ENCODE measurements at places on chromosomes 1 and 21. TPM values are rescaled to one million over a fixed set of nuclear protein-coding genes. Genes with fewer than 3 reads are reported as not detected.

DNA sequence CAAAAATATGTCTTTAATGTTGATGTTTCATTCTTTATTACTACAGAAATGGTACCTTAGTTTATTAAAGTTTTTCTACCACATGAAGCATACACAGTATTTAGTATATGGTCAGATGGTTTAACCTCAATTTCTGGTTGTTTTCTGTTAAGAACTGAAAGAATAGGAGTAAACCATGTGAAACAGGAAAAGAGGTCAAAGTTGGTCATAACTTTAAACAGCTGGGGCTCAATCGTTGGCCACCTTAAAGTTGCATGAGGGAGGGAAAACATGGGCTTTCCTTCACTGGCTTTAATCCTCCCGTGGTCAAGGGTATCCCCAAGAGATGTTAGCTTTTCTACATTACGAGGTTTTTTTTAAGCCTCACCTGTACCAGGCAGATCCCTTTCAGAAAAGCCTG lies 483.3 kb upstream of the ADAMTS5 start:
- no peak for DNase-seq

DNA sequence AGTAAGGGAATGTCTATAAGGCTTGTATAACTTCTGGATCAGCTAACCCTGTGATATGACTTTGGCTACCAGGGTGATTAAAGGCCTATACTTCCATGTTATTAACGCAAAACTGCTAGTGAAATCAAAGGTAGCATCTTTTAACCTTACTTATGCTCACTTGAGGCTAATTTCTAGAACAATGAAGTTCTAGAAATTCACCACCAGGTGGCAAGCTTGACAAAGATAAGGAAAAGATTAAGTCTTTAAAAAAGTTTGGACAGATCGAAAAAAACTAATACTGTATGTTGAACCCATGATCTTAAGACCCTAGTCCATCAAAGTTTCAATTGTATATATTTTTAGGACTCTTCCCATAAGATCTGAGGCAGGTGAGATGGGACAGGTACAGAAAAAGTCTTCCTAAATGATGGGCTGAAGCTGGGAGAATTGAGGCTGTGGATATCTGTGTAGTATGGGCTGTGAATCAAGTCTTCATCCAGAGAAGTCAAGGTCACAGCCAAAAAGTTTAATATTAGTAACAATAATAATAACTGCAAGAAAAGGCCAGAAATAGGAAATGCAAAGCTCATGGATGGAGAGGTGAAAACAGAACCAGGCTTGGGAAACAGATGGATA lies 18.8 kb downstream of the KYAT3 start:
- DNase-seq: no peak

GRCh38 chr1:232380131-232380530 lies 249.8 kb downstream of the SIPA1L2 start:
- no peak for DNase-seq

DNA sequence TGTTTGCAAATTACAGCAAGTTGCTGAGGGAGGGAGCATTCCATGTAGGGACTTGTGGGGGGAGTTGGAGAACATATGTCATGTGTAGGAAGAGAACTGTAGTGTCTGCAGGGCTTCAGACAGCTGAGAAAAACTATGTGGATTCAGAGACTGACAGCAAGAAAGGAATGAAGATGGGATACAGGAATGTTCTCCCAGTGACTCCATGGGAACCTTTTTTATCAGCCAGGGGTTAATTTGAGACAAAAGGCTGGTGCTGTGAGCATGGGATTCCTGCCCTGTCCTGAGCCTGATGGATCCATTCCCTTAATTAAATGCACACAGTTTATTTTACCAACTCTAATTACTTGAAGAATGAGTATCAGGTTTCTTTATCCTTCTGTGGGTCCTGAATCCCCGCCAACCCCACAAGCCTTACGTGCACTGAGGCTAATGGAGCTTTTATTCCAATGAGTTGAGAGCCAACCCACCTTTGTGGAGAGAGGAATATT lies 26.5 kb upstream of the PLXNA2 start:
- DNase-seq: no peak

IL10 gene
- total RNA-seq: 0.54 TPM

DNA sequence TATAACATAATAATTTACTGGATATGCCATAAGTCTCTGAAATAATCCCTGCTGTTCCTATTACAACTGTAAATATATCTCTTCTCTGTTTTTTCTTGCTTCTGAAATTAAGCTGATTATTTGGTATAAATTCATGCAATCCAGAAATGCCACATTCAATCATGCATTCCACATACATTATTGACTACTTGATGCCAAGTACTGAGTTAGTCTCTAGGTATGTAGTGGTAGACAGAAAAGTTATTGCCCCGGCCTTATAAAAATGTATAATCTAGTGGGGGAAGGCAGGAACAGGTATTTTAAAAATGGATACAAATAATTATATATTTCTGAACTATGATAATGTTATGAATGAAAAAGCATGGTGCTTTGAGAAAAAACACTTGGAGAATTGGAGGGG lies 338.6 kb upstream of the SNX7 start:
- DNase-seq: no peak

GUCA2B gene
- not detected for total RNA-seq

- DNase-seq: no peak
Observed at GRCh38 chr1:158117854-158118704, 62.6 kb upstream of the CD1D start.

- no peak for DNase-seq
Observed at GRCh38 chr1:93732514-93732913, 50.9 kb upstream of the BCAR3 start.
